ENCODE measurements at places on chromosomes 2 and 18. TPM values are rescaled to one million over a fixed set of nuclear protein-coding genes. Genes with fewer than 3 reads are reported as not detected.

NOL4 gene
- total RNA-seq = not detected

CCDC150 gene
- total RNA-seq = 23.5 TPM

SULT1C4 gene
- total RNA-seq = 7.5 TPM

DNA sequence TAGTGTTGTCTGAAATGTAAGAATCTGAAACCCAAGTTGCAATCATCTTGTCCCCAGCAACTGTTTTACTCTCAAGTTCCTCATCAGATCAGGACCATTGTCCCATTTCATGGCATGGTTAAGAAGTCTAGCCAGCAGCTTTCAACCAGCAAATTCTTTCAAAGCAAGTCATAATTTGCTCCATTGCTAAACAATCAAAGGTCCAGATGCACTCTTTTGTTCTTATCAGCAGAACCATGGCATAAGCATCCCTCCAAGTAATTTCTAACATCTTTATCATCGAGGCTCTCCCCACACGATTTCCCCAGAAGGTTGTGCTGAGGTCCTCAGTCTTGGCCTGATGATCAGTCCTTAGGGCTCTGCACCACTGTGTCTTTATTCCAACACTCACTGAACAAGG is 67.5 kb upstream of the APCDD1 start:
- no peak for DNase-seq

GRCh38 chr2:118854507-118855345 is 7.3 kb upstream of the EN1 start:
- DNase-seq = no peak

- no peak for DNase-seq
Observed at GRCh38 chr18:51623653-51624052, 426.2 kb upstream of the MEX3C start.

DNA sequence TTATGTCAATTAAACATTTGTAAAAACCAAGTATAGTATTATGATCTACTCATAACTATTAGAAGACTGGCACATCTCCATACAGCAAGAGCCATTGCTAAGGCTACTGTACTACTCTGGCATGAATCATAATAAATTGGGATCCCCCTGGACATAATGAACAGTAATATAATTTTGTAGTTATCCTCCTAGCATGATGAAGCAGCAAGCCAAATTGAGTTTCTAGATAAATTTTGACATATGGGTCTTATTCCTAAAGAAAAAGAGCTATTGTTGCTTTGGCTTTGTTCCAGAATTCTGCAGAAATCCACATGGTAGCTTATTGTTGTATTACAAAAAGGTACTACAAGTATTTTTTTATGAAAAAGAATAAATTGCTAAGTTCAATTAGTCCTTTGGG is 204.3 kb downstream of the CAMKMT start:
- no peak for DNase-seq

GRCh38 chr2:191839918-191840804 is 6.7 kb downstream of the CAVIN2 start:
- DNase-seq = no peak

GRCh38 chr2:221517696-221518151 is 54.4 kb downstream of the EPHA4 start:
- DNase-seq = peak; percentile 58

Data from Caki2 (cell line).